ENCODE measurements at places on chromosomes 2 and 18.

DNA sequence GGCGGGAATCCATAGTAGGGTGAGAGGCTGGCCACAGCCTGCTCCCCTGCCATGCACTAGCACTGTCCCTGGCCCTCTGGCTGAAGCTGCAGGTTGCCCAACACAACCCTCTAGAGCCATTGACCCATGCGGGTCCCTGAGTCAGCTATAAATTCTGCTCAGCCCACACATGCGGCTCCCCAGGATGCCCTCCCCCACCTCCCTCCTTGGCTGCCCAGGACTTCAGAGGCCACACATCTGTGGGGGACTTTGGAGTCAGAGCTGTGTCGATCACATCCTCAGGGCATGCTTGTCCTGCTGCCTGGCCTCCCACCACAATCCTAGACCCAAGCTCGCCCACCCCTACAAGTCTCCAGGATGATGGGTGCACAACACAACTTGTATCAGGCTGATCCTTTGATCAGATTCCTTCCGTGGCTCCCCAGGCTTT, 97.0 kb downstream of the TFCP2L1 start:
- no peak for DNase-seq

DNA sequence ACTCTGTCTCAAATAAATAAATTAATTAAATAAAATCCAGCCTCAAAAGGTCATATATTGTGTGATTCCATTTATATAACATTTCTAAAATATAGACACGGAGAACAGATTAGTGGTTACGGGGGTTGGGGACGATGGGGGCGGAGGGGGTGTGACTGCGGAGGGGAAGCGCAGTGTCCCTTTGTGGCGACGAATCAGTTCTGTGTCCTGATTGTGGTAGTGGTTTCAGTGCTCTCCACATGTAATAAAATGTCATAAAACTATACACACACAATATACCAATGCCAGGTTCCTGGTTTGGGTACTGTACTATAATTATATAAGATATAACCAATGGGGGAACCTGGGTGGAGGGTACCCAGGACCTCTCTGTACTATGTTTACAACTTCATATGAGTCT, 186.4 kb downstream of the ANAPC1 start:
- DNase-seq, result no peak

GRCh38 chr2:45483997-45484396, 127.1 kb downstream of the SRBD1 start:
- no peak for DNase-seq

- no peak for DNase-seq
Measured at GRCh38 chr2:190762566-190762965, 113.7 kb downstream of the NAB1 start.

DNA sequence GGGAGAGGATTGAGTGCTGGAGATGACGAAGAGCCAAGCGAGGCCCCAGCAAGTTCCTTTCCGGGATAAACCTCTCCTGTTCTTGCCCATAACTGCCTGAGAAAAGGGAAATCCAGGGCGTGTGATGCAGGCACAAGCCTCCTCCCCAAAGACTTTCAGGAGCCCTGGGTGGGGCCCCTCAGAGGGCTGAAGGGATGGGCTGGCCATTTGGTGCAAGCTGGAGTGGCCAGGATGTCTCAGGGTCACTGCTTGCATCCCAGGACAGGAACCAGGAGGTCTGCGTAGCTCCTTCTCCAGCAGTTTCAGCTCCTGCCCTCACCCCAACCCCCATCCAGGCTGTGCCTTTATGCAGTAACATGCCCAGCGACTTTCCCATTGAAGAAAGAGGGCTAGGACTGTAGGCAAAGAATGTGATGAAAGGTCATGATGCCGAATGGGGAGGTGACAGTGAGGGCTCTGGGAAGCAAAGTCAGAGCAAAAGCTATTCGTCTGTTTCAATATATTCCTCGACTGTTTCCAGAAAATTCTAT, 80.2 kb downstream of the PXDN start:
- DNase-seq, result no peak

- DNase-seq, result no peak
Measured at GRCh38 chr2:204250692-204251091, 294.6 kb upstream of the PARD3B start.

GRCh38 chr18:62399781-62400308, 74.7 kb downstream of the TNFRSF11A start:
- no peak for DNase-seq

DNA sequence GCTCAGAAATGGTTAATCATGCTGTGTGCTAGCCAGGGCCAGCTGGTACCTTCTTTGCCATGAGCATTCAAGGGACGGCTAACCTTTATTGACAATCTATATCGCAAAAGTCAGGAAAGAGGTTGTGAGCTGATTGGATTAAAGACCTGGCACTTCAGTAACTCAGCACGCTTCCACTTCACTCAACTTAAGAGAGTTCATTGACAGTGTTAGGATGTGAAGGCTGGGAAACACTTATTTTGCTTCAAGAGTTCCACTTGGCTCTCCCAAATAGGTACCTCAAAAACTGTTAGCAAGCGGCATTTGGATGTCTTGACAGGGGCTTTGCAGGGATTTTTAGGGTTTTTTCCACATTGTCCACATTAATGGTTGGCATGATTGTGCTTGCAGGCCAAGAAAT, 25.1 kb upstream of the TXNDC2 start:
- no peak for DNase-seq

GRCh38 chr18:51007790-51008139, 22.2 kb upstream of the SMAD4 start:
- no peak for DNase-seq

DNA sequence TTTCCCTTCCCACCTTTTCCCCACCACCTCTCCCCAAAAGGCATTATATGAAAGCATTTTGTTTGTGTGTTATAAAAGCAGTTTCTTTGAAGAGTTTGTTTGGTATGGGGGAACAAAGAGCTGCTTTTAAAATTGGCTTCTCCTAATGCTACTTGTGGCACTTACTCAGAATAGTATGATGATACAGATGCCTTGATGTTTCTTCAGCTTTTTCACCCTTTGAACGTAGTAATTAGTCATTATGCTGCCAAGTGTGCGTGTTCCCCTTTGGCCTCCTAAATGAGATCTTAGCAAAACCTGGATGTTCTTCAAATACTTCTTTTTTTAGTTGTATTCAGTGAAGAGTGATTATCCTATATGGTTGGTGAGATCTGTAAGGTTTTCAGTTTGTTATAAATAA, 183.4 kb downstream of the PTGR3 start:
- no peak for DNase-seq

DNA sequence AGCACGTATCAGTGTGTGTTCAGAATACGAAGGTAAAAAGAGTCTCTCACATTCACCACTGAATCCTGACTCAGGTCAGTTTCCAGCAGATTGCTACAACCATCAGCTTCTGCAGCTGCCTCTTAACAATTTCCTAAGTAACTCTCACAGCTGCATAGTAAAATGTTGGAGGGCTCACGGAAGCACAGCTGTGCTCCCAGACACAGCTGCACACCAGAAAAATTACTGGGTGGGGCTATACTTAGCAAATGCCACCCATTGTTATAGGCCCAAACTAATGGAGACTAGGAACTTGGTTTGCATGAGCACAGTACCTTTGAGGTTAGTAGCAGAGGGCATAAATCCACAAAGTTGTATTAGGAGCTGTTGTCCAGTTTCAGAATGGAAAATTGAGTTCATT, 153.9 kb upstream of the ERBB4 start:
- DNase-seq, result no peak

DNA sequence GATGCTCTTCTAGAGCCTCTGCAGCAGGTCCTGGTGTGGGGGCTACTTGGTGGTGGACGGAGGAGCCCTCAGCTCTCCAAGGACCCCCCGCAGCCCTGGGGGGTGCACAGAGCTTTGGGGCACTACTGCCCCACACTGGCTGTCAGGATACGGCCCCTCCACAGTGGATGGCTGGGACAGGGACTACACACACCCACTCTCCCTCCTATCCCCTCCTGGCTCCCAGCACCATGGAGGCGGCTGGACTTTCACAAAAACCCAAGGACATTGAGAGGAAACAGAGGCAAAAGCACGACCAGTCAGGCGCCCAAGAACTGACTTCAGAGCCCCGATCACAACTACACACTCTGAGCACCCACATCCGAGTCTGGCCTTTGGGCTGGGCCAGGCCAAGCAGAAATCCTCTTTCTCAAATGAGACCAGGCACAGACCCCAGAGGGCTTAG, 12.6 kb downstream of the GPR35 start:
- DNase-seq, result no peak

DNA sequence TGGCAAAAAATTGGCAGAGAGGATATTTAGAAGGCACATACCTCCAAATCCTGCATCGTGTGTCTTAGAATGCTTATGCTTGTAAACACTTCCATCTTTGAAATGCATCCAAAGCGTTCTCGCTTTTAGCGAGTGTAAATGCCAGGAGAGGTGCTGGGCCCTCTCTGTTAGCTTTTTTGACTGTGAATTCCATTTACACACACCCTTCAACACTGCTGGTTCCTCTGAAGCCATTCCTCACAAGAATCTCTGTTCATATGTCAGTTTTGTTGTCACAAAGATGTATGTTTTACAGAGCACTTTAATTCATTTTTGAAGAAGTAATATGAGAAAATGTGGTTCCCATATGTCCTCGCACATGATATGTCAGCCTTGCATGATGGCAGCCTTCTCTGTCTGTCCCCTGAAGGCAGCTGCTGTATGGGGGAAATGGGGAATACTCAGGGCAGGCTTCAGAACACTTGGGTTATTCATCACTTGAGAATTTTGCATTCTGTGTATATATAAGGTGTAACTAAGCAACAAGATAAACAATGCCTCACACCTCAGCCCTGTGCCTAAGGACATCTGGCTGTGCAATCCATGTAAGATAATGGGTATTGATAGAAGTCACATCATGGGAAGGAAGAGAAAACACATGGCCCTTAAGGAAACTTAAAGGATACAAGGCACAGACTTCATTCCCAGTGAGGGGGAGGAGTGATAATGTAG, 52.3 kb downstream of the RAB27B start:
- DNase-seq, result no peak

GRCh38 chr2:38129481-38129880, 53.5 kb upstream of the CYP1B1 start:
- no peak for DNase-seq

GRCh38 chr2:165141601-165142354, 62.1 kb downstream of the SCN3A start:
- no peak for DNase-seq

- DNase-seq, result no peak
Measured at GRCh38 chr18:46324087-46324955, 220.1 kb downstream of the HAUS1 start.

- DNase-seq, result no peak
Measured at GRCh38 chr2:106356291-106356690, 111.9 kb downstream of the RGPD3 start.

GRCh38 chr2:217325816-217326215, 466.0 kb upstream of the TNP1 start:
- DNase-seq, result no peak

- DNase-seq, result no peak
Measured at GRCh38 chr2:180524499-180524898, 455.9 kb upstream of the UBE2E3 start.

GRCh38 chr2:238238766-238239542, 884 bp downstream of the HES6 start:
- DNase-seq, result no peak

DNA sequence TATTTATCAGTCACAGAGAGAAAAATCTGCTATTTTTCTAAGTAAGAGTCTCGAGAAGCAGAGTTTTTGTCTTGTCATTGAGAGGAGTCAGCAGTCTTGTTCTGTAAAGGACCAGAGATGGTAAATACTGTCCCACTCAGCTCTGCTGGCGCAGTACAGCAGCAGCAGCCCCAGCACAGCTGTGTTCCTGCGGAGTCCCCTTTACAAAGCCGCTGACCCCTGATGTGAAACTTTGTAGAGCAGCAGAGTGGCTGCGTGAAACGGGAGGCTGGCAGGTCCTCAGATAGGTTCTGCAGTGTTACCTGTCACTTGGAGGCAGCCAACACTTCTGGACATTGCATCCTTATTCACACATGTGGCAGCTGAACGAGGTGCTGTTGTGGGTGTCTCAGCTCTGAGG, 45.2 kb downstream of the TMEM185B start:
- no peak for DNase-seq

- no peak for DNase-seq
Measured at GRCh38 chr18:27704736-27705361, 472.1 kb downstream of the CDH2 start.

DNA sequence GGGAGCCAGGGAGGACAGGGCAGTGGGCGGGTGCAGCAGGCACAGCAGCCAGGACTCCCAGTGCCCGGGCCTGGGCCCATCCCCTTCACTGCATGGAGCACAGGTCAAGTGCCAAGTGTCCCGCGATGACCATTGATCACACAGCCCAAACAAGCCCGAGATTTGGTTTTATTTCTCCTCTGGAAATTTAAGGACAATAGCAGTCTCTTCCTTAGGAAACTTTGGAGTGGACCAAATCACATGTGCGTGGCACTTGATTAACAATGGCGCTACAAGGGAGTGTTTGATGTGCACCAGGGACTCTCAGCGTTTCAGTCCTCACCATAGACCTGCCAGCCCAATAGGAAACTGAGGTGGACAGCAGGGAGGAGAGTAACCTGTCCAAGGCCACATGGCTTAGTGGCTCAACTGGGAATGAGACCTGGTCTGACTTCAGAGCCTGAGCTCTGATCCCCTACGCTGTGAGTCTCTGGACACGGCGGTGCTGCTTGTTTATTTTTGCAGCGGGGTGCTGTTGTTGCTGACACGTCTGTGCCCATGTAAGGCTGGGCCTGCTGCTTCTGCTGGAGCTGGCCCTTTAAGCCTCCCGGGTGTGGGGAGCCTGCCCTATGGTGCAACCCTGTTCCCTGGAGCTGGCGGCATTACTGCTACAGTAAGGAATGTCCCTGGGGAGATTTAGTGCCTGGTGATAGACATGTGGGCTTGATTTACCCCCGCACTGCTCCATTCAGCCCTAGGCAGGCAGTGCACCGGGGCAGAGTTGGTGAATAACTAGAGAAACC, 194.2 kb downstream of the INHBB start:
- peak; percentile 76 for DNase-seq

GRCh38 chr2:241041589-241042158, 43.3 kb downstream of the SNED1 start:
- DNase-seq, result no peak

DNA sequence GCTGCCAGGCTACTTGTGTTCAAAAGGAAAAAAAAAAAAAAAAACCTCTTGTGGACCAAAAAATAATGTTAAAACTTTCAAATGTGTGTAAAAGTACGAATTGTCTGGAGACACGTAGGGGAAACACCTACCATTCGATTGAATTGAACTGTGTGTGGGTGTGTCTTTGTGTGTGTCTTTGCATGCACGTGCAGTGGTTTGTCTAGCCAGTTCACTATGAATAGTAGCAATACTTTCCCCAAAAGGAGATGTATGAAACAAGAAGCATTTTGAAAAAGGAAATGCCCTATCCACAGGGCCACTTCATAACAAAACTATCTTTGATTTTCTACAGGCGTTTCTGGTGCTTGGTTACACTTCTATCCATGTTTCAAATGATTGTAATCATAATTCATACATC, 186.8 kb downstream of the RPRM start:
- DNase-seq, result no peak

DNA sequence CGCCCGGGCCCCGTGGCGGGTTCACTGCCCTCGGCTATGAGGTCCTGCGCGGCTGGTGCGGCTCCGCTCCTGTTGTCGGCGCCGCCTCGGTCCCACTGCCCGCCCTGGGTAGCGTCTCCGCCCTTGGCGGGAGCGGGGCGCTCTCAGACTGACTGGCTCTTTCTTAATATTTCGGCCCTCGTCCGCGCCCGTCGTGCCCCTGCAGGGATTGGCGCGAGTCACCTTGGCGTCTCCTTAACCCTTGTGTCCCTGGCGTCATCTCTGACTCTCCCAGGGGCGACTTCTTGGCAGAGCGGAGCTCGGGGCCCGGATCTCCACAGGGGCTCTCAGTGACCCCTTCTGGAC, 1.3 kb downstream of the PTMA start:
- no peak for DNase-seq
